Progenitor cell of endocrine pancreas (in vitro differentiated cells): ENCODE measurements at places on chromosomes 12 and 14.

DNA sequence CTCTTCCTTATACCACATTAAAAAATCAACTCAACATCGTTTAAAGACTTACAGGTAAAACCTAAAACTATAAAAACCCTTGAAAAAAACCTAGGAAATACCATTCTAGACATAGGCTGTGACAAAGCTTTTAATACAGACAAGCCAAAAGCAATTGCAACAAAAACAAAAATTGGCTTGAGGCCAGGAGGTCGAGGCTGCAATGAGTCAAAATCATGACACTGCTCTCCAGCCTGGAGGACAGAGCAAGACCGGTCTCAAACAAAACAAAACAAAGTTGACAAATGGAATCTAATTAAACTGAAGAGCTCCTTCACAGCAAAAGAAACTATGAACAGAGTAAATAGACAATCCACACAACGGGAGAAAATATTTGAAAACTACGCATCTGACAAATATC, 1057.8 kb downstream of the FSCB start:
- no peak for DNase-seq

DNA sequence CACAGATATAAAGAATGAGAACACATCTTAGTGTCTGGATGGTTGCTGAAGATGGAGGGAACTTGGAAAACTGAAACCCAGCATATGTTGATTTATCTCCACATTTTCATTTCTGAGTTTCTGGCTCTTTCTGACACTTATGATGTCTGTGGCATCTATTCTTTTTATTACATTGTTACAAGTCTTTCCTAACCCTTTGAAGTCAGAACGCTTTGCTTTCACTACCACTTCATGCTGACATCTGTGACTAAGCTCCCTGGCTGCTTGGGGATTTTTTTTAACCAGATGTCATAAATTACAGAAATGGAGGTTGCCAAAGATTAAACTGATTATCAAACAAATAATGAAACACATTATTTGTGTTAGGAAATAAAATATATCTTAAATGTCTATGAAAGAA, 188.7 kb downstream of the KITLG start:
- DNase-seq, result no peak

DNA sequence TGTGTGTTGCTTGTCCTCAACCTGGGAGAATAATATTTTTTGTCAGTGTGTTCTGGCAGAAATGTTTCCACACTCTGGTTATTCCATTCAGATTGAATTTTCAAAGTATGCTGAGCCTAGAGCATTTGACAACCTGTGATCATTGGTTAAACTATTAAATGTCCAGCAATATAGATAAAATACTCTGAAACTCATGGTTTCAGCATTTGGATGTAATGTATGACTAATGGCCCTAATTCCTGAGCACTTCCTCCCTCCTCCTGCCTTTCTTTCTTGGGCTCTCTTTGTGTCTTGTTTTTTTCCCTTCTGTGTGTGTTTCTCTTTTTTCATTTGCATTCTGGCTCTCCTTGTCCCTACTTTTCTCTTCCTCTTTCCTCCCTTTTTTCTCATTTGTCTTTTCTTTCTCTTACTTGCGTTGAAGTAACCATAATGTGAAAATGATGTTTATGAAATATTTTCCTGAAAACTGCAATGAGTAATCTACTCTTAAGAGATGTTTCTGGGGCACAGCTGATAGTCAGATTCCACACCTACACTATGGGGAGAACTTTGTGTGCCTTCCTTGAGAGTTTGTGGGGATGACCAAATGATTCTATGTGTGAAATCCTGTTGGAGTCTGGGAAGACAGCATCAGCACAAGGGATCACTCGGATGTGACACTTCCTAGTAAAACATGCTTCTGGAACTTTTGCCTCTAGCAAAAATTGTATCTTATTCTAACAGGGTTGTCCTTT, 74.6 kb downstream of the FRMD6 start:
- no peak for DNase-seq

DNA sequence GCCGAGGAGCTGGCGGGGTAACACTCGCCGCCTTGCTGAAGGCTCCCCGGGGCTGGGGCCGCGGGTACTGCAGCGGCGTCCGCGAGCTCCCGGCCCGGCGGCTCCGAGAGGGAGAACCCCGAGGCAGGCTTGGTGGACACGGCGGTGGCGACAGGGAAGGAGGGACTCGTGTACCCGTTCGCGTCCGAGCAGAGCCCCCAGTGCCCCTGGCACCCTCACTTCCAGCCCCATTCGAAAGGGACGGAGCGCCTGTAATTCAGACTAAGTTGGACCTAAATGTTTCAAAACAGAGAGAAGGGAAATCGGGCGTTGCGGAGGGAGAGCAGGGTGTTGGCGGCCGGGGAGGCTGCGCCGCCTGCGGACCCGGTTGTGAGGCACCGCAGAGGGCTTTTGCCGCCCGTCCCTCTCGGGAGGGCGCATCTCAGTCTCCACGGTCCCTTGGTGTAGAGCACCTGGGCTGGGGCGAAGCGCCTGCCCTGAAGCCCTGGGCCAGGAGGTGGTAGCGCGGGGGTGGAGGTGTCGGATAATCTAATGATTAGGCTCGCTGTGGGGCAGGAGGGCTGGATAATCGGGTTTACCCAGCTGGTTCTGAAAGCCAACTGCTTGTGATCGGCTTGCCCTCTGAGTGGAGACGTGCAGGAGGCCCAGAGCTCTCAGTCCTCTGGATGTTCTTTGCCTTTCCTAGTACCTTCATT, 771 bp downstream of the DAAM1 start:
- DNase-seq, result peak; percentile 12
